ENCODE measurements at places on chromosomes 1 and 21. TPM values are rescaled to one million over a fixed set of nuclear protein-coding genes. Genes with fewer than 3 reads are reported as not detected.

GRCh38 chr1:165114022-165114888 is 242.3 kb downstream of the LMX1A start:
- DNase-seq, result peak; percentile 50

GRCh38 chr21:25176637-25177412 is 430.5 kb downstream of the MRPL39 start:
- DNase-seq, result no peak

- no peak for DNase-seq
Measured at GRCh38 chr1:214277704-214278635, 3.0 kb upstream of the SMYD2 start.

GRCh38 chr1:39854738-39855137 is 28.6 kb downstream of the TRIT1 start:
- no peak for DNase-seq

- DNase-seq, result no peak
Measured at GRCh38 chr1:27878787-27879335, 6.5 kb downstream of the THEMIS2 start.

DNA sequence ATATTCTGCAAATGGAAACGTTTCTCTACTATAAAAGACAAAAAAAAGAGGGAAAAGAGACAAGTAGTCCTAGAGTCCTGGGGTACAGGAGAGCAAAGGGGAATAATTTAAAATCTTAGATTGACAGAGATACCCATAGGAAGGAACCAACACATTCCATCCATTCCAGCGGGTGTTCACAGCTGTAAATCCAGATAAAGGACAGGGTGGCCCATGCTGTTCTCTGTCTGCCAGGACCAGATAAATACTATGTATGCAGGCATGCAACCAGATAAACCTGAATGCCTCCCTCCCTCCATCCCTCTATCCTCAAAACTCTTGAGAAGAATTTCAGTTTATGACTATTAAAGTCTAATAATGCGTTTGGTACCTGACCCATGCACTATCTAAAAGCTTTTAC is 131.8 kb downstream of the PTPN14 start:
- no peak for DNase-seq

Gene ZBTB8A
- 13.9 TPM for total RNA-seq

DNA sequence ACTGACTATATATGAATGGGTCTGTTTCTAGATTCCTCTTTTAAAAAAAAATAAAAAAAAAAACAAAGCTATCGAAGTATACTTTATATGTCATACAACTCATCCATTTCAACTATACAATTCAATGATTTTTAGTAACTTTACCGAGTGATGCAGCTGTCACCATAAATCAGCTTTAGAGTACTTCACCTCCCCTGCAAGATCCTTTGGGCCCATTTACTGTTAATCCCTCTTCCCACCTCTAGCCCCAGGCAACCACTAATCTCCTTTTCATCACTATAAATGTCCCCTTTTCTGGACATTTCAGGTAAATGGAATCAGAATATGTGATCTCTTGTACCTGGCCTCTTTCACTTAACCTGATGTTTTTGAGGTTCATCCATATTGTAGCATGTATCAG is 133.9 kb downstream of the PEX14 start:
- DNase-seq, result no peak

DNA sequence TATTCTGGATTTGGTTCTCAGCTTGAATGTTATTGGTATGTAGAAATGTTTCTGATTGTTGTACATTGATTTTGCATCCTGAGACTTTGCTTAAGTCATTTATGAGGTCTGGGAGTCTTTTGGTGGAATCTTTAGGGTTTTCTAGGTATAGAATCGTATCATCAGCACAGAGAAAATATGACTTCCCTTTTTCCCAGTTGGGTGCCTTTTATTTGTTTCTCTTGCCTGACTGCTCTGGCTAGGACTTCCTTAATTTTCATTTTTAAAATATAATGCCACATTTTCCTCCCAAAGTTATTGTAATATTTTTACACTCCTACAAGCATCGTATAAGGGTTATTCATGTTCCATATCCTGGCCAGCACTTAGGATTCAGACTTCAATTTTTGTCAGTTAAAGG is 111.1 kb downstream of the FNBP1L start:
- no peak for DNase-seq

- no peak for DNase-seq
Measured at GRCh38 chr1:21811875-21812305, at the start of gene LDLRAD2. TSS of gene LDLRAD2 (plus strand) at chr1:21812265. CDS start at chr1:21812452, 187 bp downstream.

DNA sequence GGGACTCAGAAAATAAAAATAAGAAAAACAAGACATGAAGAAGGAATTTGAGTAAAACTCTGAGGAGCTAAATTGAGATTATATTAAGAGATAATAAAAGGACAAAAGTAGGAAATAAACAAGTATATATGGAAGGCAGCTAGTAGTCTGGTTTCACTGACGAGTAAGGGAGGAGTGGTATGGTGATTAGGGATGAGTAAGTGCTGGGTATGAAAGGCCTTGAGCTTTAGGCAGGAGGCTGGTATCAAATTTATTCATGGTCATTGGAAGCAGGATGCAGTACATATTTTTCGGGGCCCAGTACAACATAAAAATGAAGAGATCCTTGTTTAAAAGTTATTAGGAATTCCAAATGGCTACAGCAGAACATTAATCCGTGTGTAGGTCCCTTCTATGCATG is 789.7 kb upstream of the PRMT6 start:
- no peak for DNase-seq

DNA sequence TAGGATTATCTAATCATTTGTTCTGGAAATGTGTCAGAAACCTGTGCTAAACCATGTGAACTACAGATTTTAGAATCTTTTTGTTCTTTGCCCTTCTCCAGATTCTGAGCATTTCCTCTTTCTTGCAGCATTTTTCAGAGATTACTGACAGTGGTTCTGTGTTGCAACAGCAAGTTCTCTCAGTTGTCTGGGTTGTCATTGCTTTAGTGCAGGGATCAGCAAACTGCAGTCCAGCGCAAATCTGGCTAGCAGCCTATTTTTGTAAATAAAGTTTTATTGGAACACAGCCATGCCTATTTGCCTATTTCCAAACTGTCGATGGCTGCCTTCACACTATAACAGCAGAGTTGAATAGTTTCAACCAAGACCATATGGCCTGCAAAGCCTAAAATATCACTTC is 66.3 kb upstream of the LRRC8D start:
- no peak for DNase-seq

Gene MTARC1
- 22.3 TPM for total RNA-seq

- no peak for DNase-seq
Measured at GRCh38 chr1:6367381-6368012, 26.1 kb downstream of the ACOT7 start.

GRCh38 chr1:56511364-56511763 is 68.0 kb downstream of the PLPP3 start:
- no peak for DNase-seq

- DNase-seq, result no peak
Measured at GRCh38 chr1:210235363-210236053, 2.9 kb downstream of the SERTAD4 start.

Gene SMCP
- total RNA-seq, result not detected

GRCh38 chr21:41783476-41784180 is 16.8 kb upstream of the RIPK4 start:
- no peak for DNase-seq

DNA sequence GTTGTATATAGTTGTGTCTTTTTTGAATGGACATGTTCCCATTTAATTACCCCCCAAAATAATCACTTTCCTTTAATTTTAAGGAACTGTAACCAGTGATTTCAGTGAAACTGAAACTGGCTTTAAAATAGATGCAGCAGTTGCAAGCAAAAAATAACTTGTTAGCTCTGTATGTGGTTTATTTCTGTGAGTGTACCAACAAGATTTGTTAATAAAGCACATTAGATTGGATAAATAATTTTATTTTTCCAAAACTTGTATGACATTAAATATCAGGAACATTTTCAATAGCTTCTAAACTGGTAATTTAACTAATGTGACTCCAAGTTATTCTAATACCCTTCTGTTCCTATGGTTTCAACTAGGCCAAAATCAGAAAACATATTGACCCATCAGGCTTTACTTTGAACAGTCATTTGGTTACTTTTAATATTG is 184.3 kb upstream of the CACYBP start:
- no peak for DNase-seq

- DNase-seq, result no peak
Measured at GRCh38 chr1:167630568-167631385, 745 bp downstream of the RCSD1 start.

DNA sequence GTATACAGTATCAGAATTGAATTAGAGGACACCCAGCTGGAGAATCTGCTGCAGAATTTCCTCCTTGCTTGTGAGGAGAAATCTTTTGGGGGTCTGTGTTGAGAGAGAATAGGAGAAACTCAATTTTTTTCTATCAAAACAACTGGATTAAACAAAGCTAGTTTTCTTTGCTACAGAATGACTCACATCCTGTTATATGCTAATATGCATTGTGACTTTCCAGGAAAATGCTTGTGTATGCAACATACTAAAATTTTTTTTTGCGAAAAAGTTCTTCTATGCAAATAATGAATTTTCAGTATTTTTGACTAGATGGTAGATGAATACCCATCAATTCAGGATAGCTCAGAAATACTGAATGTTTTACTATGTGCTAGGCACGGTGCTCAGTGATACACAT is 2.2 kb downstream of the VAMP4 start:
- no peak for DNase-seq

Gene PAX7
- 0.03 TPM for total RNA-seq

- no peak for DNase-seq
Measured at GRCh38 chr1:42966688-42967612, 8.3 kb upstream of the SLC2A1 start.

Gene MTF2
- total RNA-seq, result 21.4 TPM

GRCh38 chr1:7509598-7509997 is 261.5 kb upstream of the VAMP3 start:
- DNase-seq, result no peak
